ENCODE measurements at places on chromosomes 3 and 15.

- H3K27ac ChIP-seq, result no peak overlapping the region
- peaks cover 34% of the 10 kb centered on the region for H3K27me3 ChIP-seq
Measured at GRCh38 chr3:10973046-10973595, 19.4 kb upstream of the SLC6A1 start.

DNA sequence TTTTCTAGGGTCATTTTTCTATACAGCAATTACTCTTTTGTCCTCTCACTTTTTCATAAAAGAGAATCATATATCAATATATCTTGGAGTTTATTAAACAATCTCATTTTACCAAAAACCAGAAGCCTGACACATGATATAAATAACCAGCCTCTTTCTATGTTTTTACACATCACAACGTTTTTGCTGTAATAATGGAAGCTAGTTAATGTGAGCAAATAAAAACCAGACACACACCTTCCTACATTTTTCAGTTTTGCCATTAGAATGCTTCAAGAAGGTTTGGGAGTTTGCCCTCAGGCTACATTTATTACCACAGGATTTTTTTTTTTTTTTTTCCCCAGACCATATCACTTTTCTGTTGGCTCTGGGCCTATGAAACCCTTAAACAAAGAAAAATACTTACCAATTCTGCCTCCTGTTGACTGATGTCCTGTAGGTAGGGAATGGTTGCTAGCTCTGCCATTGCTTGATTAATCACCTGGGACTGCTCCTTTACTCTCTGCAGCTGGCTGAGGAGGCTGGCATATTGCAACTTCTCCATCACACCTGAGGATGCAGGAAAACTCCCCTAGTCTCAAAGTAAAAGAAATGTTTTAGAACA, 165.5 kb downstream of the ECT2 start:
- no peaks in the 10 kb centered on the region for H3K4me1 ChIP-seq
- no peaks in the 10 kb centered on the region for H3K36me3 ChIP-seq
- no peak overlapping the region for H3K27ac ChIP-seq
- H3K27me3 ChIP-seq, result no peaks in the 10 kb centered on the region
- no peak overlapping the region for H3K4me3 ChIP-seq

- H3K27me3 ChIP-seq, result no peaks in the 10 kb centered on the region
- H3K4me1 ChIP-seq, result no peaks in the 10 kb centered on the region
- no peak for DNase-seq
- H3K27ac ChIP-seq, result no peak overlapping the region
- no peak overlapping the region for H3K4me3 ChIP-seq
Measured at GRCh38 chr15:89833966-89834365, 19.3 kb upstream of the ANPEP start.

GRCh38 chr3:16893618-16894200, 9.0 kb downstream of the PLCL2 start:
- H3K4me3 ChIP-seq, result no peak overlapping the region
- peaks cover 87% of the 10 kb centered on the region for H3K4me1 ChIP-seq
- DNase-seq, result no peak
- no peaks in the 10 kb centered on the region for H3K36me3 ChIP-seq
- no peaks in the 10 kb centered on the region for H3K27me3 ChIP-seq

GRCh38 chr3:71140477-71140876, 443.1 kb downstream of the FOXP1 start:
- no peak for DNase-seq
- peak overlapping the region; percentile 82 for H3K27ac ChIP-seq
- H3K27me3 ChIP-seq, result no peaks in the 10 kb centered on the region

DNA sequence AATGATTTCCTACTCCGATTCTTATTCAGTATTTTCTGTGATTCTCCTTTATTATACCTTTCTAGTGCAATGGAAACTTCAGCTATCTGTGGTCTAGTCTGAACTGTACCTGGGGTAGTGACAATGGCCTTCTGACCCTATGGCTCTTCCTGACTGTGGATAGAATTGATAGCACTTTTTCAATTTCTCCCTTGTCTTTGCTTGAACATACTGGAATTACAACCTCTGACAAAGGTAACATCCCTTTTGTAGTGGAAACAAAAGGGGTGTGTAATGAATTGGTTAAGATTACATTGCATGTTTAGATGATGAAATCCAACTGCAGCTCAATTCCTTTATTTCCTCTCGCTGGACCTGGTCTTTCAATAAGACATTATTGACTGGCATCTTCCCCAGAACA, 21.0 kb upstream of the SOX2 start:
- peaks cover 34% of the 10 kb centered on the region for H3K27me3 ChIP-seq
- peaks cover 2% of the 10 kb centered on the region for H3K36me3 ChIP-seq
- peaks cover 5% of the 10 kb centered on the region for H3K4me1 ChIP-seq
- H3K27ac ChIP-seq, result no peak overlapping the region

GRCh38 chr3:66532613-66533012, 31.8 kb upstream of the LRIG1 start:
- H3K36me3 ChIP-seq, result no peaks in the 10 kb centered on the region
- H3K4me3 ChIP-seq, result no peak overlapping the region
- no peak overlapping the region for H3K27ac ChIP-seq
- no peaks in the 10 kb centered on the region for H3K4me1 ChIP-seq

DNA sequence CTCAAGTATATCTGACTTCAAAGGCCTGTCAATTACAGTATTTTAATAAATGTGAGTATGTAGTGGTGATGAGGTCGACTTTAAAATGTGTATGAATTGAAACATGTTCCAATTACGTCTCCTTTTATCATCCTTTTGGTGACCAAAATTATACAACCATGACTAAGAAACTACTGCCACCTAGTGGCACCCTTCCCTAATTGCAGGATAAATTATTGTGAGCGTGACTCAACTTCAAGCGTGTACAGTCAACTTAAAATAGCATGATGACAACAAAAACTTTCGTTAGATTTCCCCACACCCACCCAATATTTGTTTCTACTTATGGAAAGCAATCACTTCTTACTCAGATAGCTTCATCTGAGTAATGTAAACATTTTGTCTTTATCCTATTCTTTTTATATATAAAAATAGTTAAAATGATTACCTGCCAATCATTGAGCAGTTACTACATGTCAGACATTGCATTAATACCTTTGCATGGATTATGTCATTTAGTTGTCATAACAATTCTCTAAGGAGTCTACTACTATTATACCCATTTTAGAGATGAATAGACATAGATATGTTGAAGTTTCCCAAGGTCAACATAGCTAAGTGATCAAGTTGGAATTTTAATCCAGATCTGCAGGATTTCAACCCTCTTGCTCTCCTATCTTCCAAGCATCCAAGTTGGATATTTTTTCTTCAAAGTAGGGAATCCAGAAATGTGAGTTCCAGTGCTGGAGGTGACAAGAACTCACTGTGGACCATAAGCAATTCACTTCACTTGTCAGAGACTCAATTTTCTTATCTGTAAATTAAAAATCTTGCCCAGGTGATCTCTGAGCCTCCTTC, 106.0 kb downstream of the MEX3B start:
- DNase-seq, result peak; percentile 16
- H3K4me3 ChIP-seq, result no peak overlapping the region
- H3K27me3 ChIP-seq, result peaks cover 14% of the 10 kb centered on the region
- no peak overlapping the region for H3K27ac ChIP-seq
- peaks cover 3% of the 10 kb centered on the region for H3K4me1 ChIP-seq

- no peak for DNase-seq
- H3K4me1 ChIP-seq, result peaks cover 27% of the 10 kb centered on the region
- H3K27me3 ChIP-seq, result no peaks in the 10 kb centered on the region
- H3K4me3 ChIP-seq, result peak overlapping the region; percentile 89
- peaks cover 11% of the 10 kb centered on the region for H3K36me3 ChIP-seq
- peak overlapping the region; percentile 91 for H3K27ac ChIP-seq
Measured at GRCh38 chr15:78265752-78266224, 1.4 kb downstream of the DNAJA4 start.

GRCh38 chr3:143354342-143354741, 234.8 kb downstream of the CHST2 start:
- no peak for DNase-seq
- H3K36me3 ChIP-seq, result no peaks in the 10 kb centered on the region
- no peaks in the 10 kb centered on the region for H3K27me3 ChIP-seq
- H3K4me1 ChIP-seq, result peaks cover 24% of the 10 kb centered on the region
- H3K4me3 ChIP-seq, result no peak overlapping the region

- no peak for DNase-seq
- H3K4me1 ChIP-seq, result no peaks in the 10 kb centered on the region
- H3K27ac ChIP-seq, result no peak overlapping the region
- no peak overlapping the region for H3K4me3 ChIP-seq
- no peaks in the 10 kb centered on the region for H3K36me3 ChIP-seq
- no peaks in the 10 kb centered on the region for H3K27me3 ChIP-seq
Measured at GRCh38 chr3:117567906-117568305, 858.3 kb downstream of the TUSC7 start.

DNA sequence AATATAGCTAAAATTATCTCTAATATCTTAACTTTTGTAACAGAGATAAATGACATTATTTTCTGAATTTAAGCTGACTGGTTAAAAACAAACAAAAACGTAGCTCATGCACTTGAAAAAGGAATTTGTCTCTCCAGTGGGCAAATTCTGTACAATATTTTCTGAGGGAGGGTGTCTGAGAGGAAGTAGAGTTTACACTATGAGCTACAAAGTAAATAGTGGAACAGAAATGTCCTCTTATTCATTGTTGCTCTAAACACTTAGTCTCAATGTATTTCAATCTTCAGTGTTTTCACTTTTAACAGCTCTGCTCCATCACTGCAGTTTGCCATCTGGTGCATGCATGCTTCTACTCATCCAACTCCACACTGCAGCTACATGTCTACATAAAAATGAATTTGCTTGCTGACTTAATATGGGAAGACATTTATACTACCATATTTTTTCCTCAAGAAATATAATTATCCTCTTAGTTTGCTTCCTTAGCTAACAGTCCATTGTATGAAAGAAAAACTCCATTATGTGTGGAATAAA, 817.4 kb upstream of the LMCD1 start:
- no peaks in the 10 kb centered on the region for H3K27me3 ChIP-seq
- H3K36me3 ChIP-seq, result no peaks in the 10 kb centered on the region
- no peaks in the 10 kb centered on the region for H3K4me1 ChIP-seq
- no peak overlapping the region for H3K27ac ChIP-seq

DNA sequence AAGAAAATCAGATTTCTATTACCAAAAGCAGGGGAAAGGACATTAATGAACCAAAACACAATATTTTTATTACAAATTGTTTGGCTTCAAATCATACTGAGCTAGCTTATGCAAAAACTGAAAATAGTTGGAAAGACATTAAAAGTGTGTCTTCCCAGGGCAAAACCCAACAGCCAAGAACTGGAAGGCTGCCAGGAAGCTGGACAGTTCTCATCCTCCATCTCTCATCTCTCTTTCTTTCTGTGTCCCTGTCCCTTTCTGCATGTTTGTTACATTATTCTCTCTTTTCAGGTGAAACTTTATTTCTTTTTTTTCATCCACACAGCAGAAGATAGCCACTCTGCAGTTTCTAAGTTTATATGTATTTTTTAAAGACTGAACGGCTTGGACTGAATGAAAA, 41.1 kb upstream of the SNTN start:
- H3K27me3 ChIP-seq, result peaks cover 1% of the 10 kb centered on the region
- H3K27ac ChIP-seq, result no peak overlapping the region
- H3K4me1 ChIP-seq, result no peaks in the 10 kb centered on the region
- no peak overlapping the region for H3K4me3 ChIP-seq

- H3K27me3 ChIP-seq, result no peaks in the 10 kb centered on the region
- H3K27ac ChIP-seq, result no peak overlapping the region
- H3K36me3 ChIP-seq, result no peaks in the 10 kb centered on the region
- H3K4me1 ChIP-seq, result no peaks in the 10 kb centered on the region
- H3K4me3 ChIP-seq, result no peak overlapping the region
- no peak for DNase-seq
Measured at GRCh38 chr3:86794361-86795065, 196.4 kb downstream of the VGLL3 start.

DNA sequence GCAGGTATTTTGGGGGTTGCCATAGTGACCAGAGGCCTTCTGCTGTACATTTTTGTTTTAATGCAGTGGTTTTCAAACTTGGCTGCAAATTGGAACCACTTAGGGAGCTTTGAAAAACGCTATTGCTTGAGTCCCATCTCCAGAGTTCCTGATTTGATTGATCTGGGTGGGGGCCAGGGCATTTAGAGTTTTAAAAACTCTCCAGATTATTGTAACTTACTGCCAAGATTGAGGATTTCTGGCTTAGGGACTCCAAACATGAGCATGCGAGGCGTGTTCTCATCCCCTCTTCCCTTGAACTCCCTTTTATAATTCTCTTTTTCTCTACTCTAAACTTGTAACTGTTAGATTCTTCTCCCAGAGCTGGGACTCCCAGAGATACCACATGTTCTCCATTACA, 340.8 kb upstream of the SUCLG2 start:
- H3K4me1 ChIP-seq, result no peaks in the 10 kb centered on the region
- DNase-seq, result no peak
- peaks cover 2% of the 10 kb centered on the region for H3K27me3 ChIP-seq
- H3K27ac ChIP-seq, result no peak overlapping the region

- H3K4me1 ChIP-seq, result no peaks in the 10 kb centered on the region
- H3K36me3 ChIP-seq, result no peaks in the 10 kb centered on the region
- peaks cover 7% of the 10 kb centered on the region for H3K27me3 ChIP-seq
- no peak overlapping the region for H3K27ac ChIP-seq
- H3K4me3 ChIP-seq, result no peak overlapping the region
Measured at GRCh38 chr15:23629234-23629805, 18.3 kb downstream of the MAGEL2 start.

DNA sequence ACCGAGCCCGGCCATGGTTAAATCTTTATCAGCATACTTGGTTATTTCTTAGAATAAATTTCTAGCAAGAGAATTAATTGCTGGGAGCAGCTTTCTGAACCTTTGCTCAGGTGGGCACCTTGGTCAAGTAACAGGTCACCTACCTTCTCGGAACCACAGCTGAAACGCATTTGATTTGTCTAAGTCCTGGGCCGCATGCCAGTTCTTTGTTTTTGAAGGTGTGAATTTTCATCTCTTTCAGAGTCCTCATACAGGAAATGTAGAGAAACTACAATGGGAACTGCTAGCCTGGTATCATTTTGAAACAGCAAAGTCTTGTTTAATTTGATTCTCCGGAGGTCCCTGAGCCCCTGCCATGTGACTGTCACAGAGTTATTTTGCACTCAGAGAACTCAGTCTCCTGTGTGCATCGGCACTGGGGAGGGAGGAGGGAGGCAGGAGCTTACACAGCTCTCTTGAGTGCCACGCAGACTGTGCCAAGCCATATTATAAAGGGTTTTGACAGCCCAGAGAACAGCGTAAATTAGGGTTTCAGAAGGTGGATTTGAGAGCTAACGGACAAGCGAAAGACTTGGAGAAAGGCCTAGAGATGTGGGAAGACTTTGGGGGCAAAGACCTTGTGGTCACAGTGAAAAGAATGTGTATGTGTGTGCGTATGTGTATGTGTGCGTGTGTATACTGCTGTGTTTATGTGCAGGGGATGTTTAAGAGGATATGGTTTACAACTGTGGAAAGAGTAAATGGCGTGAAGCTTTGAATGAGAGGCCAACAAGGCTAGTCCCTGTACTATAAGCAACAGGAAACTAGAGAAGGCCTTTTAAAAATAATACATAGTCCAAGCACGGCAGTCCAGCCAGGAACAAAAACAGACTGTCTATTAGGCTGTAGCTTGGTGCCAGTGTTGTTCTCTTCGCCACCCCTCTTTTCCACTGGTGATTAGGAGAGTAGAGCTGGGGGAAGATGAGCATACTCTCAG, 61.8 kb upstream of the ATP13A3 start:
- DNase-seq, result no peak
- no peak overlapping the region for H3K4me3 ChIP-seq
- H3K4me1 ChIP-seq, result no peaks in the 10 kb centered on the region
- H3K36me3 ChIP-seq, result peaks cover 2% of the 10 kb centered on the region
- H3K27ac ChIP-seq, result no peak overlapping the region

- H3K27me3 ChIP-seq, result peaks cover 23% of the 10 kb centered on the region
- H3K4me1 ChIP-seq, result no peaks in the 10 kb centered on the region
- H3K27ac ChIP-seq, result no peak overlapping the region
- H3K36me3 ChIP-seq, result no peaks in the 10 kb centered on the region
Measured at GRCh38 chr15:75230016-75230343, 28.2 kb upstream of the GOLGA6C start.
